HT1080 (cell line): ENCODE measurements at places on chromosomes 12 and 14. TPM values are rescaled to one million over a fixed set of nuclear protein-coding genes. Genes with fewer than 3 reads are reported as not detected.

Gene SMOC1
- 0.97 and 1.5 TPM in 2 replicates for total RNA-seq

Gene KRT81
- 235 and 270 TPM in 2 replicates for total RNA-seq

Gene RPL10L
- not detected in 2 replicates for total RNA-seq

Gene AQP6
- not detected in 2 replicates for total RNA-seq

Gene HELB
- total RNA-seq = 1.1 and 1.4 TPM in 2 replicates

Gene IRAK3
- total RNA-seq = 0.03 TPM in 1 of 2 replicates, not detected in the other

Gene TC2N
- not detected in 2 replicates for total RNA-seq
